RWPE1 (cell line): ENCODE measurements at places on chromosomes 5 and 9.

GRCh38 chr5:17123010-17123409 lies 94.4 kb upstream of the BASP1 start:
- no peak for DNase-seq

GRCh38 chr5:83562071-83562606 lies 90.6 kb downstream of the VCAN start:
- DNase-seq, result no peak

GRCh38 chr9:69590266-69590665 lies 81.9 kb downstream of the APBA1 start:
- no peak for DNase-seq

GRCh38 chr9:130981756-130982137 lies 27.2 kb upstream of the LAMC3 start:
- no peak for DNase-seq

DNA sequence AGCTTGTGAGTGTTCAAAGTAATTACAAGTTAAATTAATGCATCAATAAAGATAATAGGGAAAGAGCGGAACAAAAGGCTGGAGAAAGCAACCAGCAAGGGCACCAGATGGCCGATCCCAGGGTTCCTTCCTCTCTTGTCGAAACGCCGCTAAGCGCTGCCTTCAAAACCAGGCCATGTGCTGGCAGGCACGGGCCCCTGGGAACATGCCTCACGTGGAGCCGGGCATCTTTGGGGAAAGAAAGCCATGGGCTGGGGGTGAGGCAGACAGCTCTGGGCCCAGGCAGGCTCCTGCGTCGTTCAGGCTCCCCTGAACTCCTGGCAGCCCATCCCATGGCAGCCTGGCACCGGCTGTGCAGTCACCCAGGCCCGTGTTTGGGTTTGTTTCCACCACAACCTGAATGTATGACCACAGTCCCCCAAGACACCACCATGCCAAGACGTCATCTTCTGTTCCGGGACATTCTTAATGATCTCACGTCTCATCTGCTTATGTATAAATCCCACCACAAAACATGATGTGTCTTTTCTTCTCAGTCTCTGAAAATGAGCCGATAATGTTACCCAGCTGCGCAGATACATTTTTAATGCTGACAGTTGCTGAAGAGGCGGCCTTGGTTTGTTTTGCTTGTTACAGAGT lies 110.4 kb upstream of the SARDH start:
- DNase-seq, result no peak

DNA sequence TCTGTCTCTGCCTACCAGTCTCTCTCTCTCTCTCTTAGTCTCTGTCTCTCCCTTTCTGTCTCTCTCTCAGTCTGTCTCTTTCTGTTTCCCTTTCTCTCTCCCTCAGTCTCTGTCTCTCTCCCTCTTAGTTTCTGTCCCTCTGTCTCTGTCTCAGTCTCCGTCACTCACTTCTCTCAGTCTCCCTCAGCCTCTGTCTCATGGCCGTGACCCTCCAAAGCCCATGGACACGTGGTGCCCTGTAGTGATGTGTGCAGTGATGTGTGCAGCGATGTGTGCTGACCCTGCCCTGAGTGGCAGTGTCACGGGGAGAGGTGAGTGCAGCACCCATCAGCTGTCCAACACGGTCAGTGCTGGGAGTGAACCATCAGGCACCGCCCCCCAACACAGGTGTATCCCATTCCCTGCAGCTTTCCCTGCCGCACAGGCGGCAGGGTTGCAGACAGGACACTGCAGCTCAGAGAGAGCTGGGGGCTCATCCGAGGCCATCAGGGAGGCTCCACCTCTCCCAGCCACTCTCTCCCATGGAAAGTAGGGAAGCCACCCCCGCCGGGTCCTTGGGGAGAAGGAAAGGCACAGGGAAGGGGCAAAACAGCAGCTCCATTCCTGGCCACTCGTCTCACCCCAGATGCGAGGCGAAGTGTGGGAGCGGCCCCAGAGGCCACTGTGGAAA lies 794 bp upstream of the LRRC14B start:
- no peak for DNase-seq

- DNase-seq, result no peak
These were observed 256.5 kb upstream of the PPP1R2B start for GRCh38 chr5:156593546-156593945.

- no peak for DNase-seq
These were observed 48.3 kb downstream of the IARS1 start for GRCh38 chr9:92245005-92245797.

GRCh38 chr9:12194731-12195130 lies 498.5 kb upstream of the TYRP1 start:
- no peak for DNase-seq

DNA sequence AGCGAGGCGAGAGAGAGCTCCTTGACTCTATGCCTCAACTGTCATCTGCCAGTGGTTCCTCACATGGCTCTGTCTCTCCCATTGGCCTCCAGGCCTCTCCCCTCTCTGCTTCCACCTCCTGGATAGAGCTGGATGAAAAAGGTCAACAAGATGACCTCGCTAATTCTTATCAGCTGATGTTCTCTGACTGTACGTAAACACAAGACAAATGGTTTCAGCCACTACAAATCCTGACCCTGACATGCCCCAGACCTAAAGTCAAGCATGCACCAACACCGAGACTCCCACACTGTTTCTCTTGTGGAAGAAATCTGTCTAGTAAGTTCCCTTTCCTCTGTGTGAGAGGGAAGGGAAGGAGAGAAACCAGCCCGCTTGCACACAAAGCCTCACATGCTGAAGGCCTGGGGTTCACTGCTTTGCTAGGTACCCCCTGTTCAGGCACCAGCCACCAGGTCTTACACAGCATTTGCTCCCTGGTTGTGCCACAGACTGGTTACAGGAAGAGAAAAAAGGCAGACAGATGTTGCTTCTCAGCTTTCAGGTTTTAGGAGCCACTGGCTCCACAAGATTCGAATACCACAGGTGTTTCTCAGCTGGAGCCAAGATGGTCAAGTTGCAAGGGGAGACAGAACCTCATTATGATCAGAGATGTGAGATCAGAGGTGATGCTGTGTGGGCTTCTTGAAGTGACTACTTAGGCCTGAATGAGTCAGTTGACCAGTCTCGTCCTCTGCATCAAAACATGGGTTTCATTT lies 592.5 kb downstream of the CCDC171 start:
- no peak for DNase-seq

- peak; percentile 41 for DNase-seq
These were observed 40.9 kb upstream of the FABP6 start for GRCh38 chr5:160188141-160189015.

GRCh38 chr9:111759762-111760639 lies 34.7 kb downstream of the SHOC1 start:
- peak; percentile 71 for DNase-seq

- no peak for DNase-seq
These were observed 10.3 kb downstream of the CETN3 start for GRCh38 chr5:90399251-90399650.

- no peak for DNase-seq
These were observed 78.0 kb downstream of the PTCH1 start for GRCh38 chr9:95438561-95439357.

DNA sequence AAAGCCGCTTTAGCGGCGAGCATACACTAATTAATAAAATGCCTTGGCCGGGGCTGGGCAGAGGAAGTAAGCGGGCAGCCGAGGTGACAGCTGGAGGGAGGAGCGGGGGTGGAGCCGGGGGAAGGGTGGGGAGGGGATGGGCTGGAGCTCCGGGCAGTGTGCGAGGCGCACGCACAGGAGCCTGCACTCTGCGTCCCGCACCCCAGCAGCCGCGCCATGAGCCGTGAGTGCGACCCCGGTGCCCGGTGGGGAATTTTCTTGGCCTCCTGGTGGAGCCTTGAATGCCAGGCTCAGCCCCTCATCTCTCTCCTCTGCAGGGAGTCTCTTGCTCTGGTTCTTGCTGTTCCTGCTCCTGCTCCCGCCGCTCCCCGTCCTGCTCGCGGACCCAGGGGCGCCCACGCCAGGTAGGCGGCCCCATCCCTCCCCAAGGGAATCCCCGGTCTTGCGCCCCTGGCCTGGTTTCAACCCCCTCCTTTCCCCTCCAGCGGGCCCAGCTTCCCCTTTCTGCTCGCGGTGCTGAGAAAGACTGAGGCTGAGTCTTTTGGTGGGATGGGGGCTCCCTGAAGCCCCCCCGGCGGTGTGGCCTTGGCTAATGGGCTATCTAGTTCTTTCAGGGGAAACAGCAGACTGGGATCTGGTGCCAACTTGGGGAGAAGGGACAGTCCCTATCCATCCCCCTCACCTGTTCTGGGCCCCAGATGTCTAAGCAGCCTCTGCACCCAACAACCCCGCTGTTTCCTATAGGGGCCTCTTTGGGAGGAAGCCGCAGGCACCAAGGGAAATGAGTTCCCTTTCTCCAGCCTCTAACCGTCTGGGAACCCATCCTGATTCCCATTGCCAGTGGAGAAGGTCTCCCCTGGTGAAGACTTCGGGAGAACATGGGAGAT lies at the start of gene PTGS1:
TSS of gene PTGS1 (plus strand) at position 156 of the 887 bp plus-strand sequence. CDS start at position 217, 61 bp downstream.
- DNase-seq, result peak; percentile 81

- no peak for DNase-seq
These were observed 16.6 kb downstream of the SPTLC1 start for GRCh38 chr9:92098638-92099037.

DNA sequence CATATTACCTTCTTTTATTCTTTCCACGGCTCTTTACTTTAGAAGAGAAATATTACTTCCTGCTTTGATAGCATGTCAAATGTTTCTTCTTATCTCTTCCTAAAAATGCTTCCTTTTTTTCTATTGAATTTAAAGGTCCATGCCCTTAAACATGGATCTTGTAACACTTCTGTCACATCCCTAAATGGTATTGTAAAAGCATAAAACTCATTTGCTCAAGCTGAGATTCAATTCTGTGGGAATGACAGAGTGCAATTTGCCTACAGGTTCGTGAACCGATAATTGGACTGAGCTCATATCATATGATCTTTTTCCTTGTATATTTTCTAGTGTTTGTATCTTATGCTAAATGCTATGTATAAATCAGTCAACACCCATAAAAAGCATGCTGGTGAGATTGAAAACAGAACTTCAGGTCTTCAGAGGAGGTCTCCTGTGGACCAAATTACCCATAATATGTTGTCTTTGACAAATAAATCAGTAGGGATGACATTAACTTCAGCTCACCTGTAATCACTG lies 429.3 kb downstream of the TMEM232 start:
- no peak for DNase-seq
